Endodermal cell (in vitro differentiated cells): ENCODE measurements at places on chromosomes 4 and X. TPM values are rescaled to one million over a fixed set of nuclear protein-coding genes. Genes with fewer than 3 reads are reported as not detected.

CSN1S1 gene
- total RNA-seq, result not detected in 2 replicates

GRCh38 chrX:150269605-150270254, 93.4 kb upstream of the MAMLD1 start:
- no peak for DNase-seq
- no peak overlapping the region for H3K4me3 ChIP-seq
- no peaks in the 10 kb centered on the region for H3K36me3 ChIP-seq
- H3K27me3 ChIP-seq, result no peaks in the 10 kb centered on the region

DNA sequence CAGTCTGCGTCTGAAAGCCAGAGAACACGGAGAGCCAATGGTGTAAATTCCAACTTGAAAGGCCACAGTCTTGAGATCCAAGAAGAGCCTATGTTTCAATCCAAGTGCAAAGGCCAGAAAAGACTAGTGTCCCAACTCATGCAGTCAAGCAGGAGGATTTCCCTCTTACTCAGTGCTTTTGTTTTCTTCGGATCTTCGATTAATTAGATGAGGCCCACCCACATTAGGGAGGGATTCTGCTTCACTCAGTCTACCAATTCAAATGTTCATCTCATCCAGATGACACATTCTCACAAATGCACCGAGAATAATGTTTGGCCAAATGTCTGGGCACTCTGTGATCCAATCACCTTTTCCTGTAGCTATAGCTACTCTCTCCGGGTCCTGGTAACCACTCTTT, 91.5 kb upstream of the S100G start:
- no peak for DNase-seq
- no peak overlapping the region for H3K27ac ChIP-seq
- H3K4me3 ChIP-seq, result no peak overlapping the region
- no peaks in the 10 kb centered on the region for H3K36me3 ChIP-seq
- H3K4me1 ChIP-seq, result no peaks in the 10 kb centered on the region

FGF2 gene
- total RNA-seq, result 18.5 and 22.9 TPM in 2 replicates

RADX gene
- 1.0 to 4.3 TPM (median 3.7 TPM) in 3 replicates for total RNA-seq

- H3K27me3 ChIP-seq, result no peaks in the 10 kb centered on the region
- DNase-seq, result peak; percentile 53
- no peaks in the 10 kb centered on the region for H3K4me1 ChIP-seq
- H3K4me3 ChIP-seq, result no peak overlapping the region
Observed at GRCh38 chr4:28378109-28378830, 1517.6 kb downstream of the STIM2 start.

GRCh38 chr4:45033676-45034419, 307.5 kb upstream of the GNPDA2 start:
- DNase-seq, result peak; percentile 55
- H3K4me3 ChIP-seq, result no peak overlapping the region
- no peak overlapping the region for H3K27ac ChIP-seq
- no peaks in the 10 kb centered on the region for H3K27me3 ChIP-seq
- H3K4me1 ChIP-seq, result peaks cover 9% of the 10 kb centered on the region
- H3K36me3 ChIP-seq, result no peaks in the 10 kb centered on the region

GRCh38 chr4:69849297-69849696, 10.6 kb downstream of the SULT1E1 start:
- no peak for DNase-seq
- H3K27me3 ChIP-seq, result peaks cover 5% of the 10 kb centered on the region
- no peaks in the 10 kb centered on the region for H3K4me1 ChIP-seq
- H3K36me3 ChIP-seq, result no peaks in the 10 kb centered on the region
- H3K27ac ChIP-seq, result no peak overlapping the region

- peaks cover 5% of the 10 kb centered on the region for H3K4me1 ChIP-seq
- no peak overlapping the region for H3K4me3 ChIP-seq
- H3K27ac ChIP-seq, result no peak overlapping the region
- H3K36me3 ChIP-seq, result no peaks in the 10 kb centered on the region
- H3K27me3 ChIP-seq, result no peaks in the 10 kb centered on the region
Observed at GRCh38 chr4:136855886-136856285, 676.4 kb downstream of the PCDH18 start.

DNA sequence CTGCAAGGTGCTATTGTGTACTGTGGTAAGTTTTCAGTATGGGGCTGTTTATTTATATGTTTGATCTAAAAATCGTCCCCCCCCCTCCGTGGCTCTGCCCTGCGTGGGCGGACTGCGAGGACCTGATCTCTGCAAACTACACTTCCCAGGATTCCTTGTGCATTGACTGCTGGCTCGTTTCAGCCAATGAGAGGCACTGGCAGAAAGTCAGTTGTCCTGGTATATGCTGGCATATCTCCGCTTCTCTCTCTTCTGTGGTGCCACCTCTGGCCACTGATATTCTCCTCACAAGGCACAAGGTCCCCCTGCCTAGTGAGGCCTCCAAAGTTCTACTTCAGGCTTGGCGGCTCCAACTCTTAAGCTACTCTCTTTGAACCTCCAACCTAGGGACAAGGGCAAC, 168.8 kb upstream of the ZFP42 start:
- H3K27me3 ChIP-seq, result no peaks in the 10 kb centered on the region
- no peak overlapping the region for H3K4me3 ChIP-seq
- DNase-seq, result peak; percentile 59
- H3K4me1 ChIP-seq, result no peaks in the 10 kb centered on the region
- no peaks in the 10 kb centered on the region for H3K36me3 ChIP-seq
- no peak overlapping the region for H3K27ac ChIP-seq

GRCh38 chrX:41548411-41548810, 101.3 kb downstream of the NYX start:
- H3K36me3 ChIP-seq, result no peaks in the 10 kb centered on the region
- no peak for DNase-seq
- H3K4me1 ChIP-seq, result no peaks in the 10 kb centered on the region

GRCh38 chr4:147820975-147821374, 89.1 kb downstream of the ARHGAP10 start:
- H3K27me3 ChIP-seq, result no peaks in the 10 kb centered on the region
- no peak overlapping the region for H3K4me3 ChIP-seq
- H3K4me1 ChIP-seq, result peaks cover 6% of the 10 kb centered on the region
- H3K36me3 ChIP-seq, result no peaks in the 10 kb centered on the region

GRCh38 chr4:95165926-95166524, 382.7 kb downstream of the UNC5C start:
- no peaks in the 10 kb centered on the region for H3K36me3 ChIP-seq
- H3K4me3 ChIP-seq, result no peak overlapping the region
- H3K27me3 ChIP-seq, result no peaks in the 10 kb centered on the region
- H3K4me1 ChIP-seq, result no peaks in the 10 kb centered on the region

PYURF gene
- total RNA-seq, result 47.8 and 48.1 TPM in 2 replicates

GRCh38 chr4:2273657-2274319, 11.9 kb upstream of the MXD4 start:
- H3K4me3 ChIP-seq, result no peak overlapping the region
- no peak overlapping the region for H3K27ac ChIP-seq
- H3K36me3 ChIP-seq, result no peaks in the 10 kb centered on the region
- no peaks in the 10 kb centered on the region for H3K27me3 ChIP-seq
- DNase-seq, result no peak
